T-helper 9 cell (primary cell): ENCODE measurements at places on chromosomes 5 and 9.

- no peak for DNase-seq
These were observed 80.2 kb upstream of the TBC1D2 start for GRCh38 chr9:98335661-98336060.

DNA sequence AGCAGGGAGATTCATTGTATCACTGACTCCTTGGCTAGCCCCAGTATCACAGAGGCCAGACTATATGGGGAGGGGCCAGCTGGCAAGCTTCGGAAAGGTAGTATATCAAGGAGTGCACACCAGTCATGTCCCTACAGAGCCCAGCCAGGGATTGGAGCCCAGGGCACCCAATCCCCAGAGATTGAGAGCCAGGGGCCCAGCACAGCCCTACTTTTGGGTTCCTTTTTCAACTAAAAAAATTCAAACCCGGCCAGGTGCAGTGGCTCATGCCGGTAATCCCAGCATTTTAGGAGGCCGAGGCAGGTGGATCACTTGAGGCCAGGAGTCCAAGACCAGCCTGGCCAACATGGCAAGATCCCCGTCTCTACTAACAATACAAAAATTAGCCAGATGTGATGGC, 5.4 kb upstream of the MYORG start:
- no peak for DNase-seq

DNA sequence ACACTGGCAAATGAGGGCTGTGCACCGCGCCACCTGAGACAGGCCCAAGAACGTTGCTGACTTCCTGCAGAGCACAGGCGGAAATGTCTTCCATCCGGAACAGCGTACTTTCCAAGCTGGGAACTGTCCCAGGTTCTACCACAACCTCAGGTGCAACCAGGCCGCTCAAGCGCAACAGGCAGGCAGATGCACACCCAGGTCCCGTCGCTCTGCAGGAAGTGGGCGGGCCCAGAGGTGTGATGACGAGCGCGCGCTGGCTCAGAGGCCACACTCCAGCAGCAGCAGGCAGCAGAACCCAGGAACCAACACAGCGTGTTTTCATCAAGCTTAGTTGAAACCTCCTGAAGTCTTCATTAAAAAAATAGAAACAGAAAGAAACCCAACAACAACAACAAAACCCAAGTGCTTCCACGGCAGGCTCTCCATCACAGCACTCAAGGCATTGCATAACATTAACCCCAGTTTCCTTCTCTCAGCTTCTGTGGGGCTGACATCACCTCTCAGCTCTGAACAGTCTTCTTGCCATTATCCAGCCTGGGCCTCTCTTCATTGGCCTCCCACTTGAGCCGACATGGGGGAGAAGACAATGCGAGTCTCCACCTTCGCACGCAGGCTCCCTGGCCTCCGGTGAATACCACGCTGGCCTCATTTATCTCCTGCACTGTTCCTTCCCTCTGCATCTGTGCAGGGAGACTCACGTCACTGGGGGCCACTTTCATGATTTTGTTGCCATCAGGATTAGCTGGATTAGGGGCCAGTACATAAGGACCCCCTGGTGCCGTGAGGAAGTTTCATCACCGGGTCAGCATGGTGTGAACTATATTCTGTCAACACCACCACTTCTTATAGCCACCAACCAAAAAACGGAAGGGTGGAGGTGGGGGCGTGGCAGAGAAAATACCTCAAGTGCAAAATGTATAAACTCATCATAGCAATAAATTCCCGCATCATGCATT, 22.1 kb downstream of the PTCH1 start:
- peak; percentile 79 for DNase-seq

- no peak for DNase-seq
These were observed 287.5 kb downstream of the SMARCA2 start for GRCh38 chr9:2302606-2303005.

- no peak for DNase-seq
These were observed 822 bp downstream of the RASEF start for GRCh38 chr9:83061990-83062650.

DNA sequence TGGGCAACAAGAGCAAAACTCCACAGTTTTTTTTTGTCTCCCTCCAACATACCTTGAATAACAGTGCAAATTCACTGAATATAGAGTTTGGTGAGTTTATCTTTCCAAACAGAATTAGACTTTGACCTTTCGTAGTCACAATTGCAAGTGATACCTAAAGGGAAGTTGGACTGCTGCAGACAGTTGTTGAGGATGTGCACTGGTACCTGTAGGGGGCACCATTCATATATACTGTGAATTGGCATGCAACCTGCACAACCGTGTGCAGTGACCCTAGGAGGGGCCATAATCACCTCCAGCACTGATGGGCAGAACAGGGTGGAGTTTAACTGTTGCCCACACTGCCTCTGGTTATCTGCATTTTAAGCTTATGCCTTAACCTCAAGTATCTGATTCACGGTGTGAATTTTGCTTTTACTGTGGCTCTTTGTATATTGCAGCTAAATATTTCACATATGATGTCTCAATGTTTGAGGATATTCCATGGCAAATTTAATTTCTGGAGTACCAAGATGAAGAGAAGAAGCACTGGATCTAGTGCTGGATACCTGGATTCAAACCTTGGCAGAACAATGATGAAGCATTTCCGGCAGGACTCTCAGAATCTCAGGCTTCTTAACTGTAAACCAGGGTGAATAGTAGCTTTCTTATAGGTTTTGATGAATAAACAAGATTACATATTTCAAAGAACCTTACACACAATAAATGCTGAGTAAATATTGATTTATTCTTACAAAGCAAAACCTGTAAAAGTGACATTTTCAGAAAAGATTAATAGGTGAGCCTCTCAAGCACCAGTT, 144.3 kb downstream of the ACTBL2 start:
- DNase-seq = no peak

- no peak for DNase-seq
These were observed 43.4 kb upstream of the IL17B start for GRCh38 chr5:149422366-149423048.

DNA sequence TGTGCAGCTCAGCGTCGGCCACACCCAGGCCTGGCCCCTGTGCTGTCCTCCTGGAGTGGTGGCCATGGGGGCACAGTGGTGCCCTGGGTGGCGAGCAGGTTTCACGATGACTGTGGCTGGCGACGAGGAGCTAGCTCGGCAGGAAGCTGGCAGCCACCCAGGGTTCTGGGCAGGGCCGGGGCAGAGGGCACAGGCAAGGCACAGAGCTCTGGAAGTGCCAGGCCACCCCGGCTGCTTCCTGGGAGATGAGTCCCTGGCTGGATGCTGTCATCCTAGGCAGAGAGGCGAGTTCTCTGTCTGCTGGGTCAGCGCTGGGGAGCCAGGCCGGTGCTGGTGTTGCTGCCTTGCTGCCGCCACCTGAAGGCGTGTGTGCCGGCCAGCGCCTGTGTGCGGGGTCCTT, 51.7 kb downstream of the RXRA start:
- DNase-seq = no peak
